ENCODE measurements at places on chromosomes 4 and X. TPM values are rescaled to one million over a fixed set of nuclear protein-coding genes. Genes with fewer than 3 reads are reported as not detected.

Gene IKBKG
- total RNA-seq, result 51.1 TPM

Gene MAGEA1
- not detected for total RNA-seq

Gene TRO
- not detected for total RNA-seq

Gene FRMD7
- total RNA-seq, result not detected

Gene NAA11
- not detected for total RNA-seq

Gene CSAG1
- total RNA-seq, result 5.7 TPM

Gene GPR173
- total RNA-seq, result not detected
